ENCODE measurements at places on chromosomes 12 and 14. TPM values are rescaled to one million over a fixed set of nuclear protein-coding genes. Genes with fewer than 3 reads are reported as not detected.

- DNase-seq = no peak
Observed at GRCh38 chr14:50766338-50766886, 64.5 kb downstream of the NIN start.

DNA sequence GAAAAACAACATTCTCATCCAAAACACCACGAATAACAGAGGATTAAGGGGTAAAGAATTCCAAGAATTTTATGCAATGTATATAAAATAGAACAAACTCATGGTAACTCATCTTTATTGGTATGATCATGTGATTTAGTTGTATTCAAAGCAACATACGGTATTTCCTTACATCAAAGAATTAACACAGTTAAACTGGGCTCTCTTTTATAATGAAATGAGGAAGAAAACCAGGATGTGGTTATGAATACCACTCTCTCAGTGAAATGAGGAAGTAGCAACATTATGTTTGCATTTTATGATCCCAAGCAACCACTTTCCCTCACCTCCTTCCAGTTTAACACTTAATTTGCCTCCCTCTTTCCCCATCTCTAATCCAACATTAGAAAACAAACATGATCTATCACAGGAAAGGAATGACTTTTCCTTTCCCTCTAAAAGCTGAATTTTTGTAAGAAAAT lies 22.9 kb downstream of the SPTLC2 start:
- no peak for DNase-seq

DNA sequence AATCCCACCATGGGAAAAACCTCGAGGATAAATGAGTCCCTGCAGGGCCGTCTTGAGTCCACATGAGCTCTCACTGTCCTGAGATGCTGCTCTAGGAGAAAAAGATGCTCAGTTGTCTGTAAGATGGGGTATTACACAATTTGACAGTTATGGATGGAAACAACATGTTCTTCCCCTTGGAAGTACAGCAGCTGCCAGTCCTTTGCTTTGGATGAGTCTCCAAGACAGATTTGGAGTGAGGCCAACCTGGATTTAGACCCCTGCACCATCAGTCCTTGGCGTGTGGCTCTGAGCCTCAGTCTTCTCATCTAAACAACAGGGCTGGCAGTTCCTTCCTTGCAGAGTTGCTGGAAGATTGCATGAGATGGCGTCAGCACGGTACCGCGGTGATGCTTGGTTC lies 309.1 kb upstream of the FKBP4 start:
- DNase-seq = no peak

GRCh38 chr14:101237252-101237616 lies 324.1 kb upstream of the DIO3 start:
- DNase-seq = no peak

- no peak for DNase-seq
Observed at GRCh38 chr14:92565040-92565717, 51.6 kb downstream of the RIN3 start.

- no peak for DNase-seq
Observed at GRCh38 chr12:66945189-66945817, 266.4 kb upstream of the GRIP1 start.

DNA sequence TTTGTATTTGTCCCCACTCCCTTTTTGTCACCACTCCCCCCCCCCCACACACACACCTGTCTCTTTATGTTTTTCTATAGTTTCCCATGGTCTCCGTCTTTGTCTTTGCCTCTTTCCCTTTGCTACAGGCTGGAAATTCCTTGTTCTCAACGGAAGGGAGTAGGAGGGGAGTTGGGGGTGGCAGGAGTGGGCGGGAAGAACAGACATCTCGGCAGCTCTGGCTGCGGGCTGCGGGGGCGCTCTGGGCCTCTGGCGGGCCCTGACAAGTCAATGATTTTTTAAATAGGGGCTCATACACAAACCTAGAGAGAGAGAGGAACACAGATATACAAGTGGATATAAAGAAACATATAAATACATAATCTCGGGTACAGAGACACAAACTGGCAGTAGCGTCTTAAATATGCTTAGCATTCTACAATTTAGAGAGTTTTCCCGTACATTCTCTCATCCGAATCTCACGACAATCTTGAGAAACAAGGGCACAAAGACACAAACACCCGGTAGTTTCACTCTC lies 2.4 kb upstream of the NAB2 start:
- DNase-seq = no peak

DNA sequence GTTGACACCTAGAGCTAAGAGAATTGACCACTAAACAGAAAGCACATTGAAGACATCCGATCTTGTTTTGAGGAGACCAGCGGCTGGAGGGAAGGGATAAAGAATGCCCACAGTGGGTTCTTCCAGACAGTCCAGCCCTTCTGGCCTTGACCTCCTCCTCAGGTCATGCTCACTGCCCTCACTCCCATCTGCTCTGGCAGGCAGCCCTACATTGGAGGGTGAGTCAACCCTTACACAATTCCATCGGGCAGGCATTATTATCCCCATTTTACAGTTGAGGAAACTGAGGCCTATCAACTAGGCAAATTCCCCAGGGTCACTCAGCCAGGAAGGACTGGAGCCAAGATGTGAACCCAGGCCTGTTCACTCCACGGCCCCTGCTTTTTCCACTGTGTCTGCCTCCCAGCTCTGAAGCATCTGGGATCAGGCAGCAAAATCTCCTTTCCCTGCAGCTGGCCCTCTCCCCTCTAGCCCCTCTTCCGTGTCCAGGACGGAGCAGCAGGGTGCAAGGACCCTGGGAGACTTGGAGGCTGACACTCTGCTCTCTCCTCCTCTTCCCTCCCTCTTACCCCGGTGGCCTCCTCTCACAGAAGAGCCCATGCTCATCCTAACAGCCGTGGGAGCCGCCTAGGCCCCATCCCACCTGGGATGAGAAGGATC lies 5.3 kb downstream of the SCNN1A start:
- DNase-seq = no peak

- no peak for DNase-seq
Observed at GRCh38 chr12:74608231-74608775, 70.7 kb downstream of the ATXN7L3B start.

- DNase-seq = no peak
Observed at GRCh38 chr12:40650038-40650704, 42.1 kb upstream of the CNTN1 start.

GRCh38 chr12:91804533-91804932 lies 341.1 kb downstream of the BTG1 start:
- no peak for DNase-seq

- DNase-seq = no peak
Observed at GRCh38 chr14:99681101-99681831, 2.8 kb upstream of the CYP46A1 start.

GRCh38 chr14:24817212-24818057 lies 183.4 kb upstream of the GZMB start:
- DNase-seq = no peak

- DNase-seq = peak; percentile 8
Observed at GRCh38 chr14:80213602-80214001, 2.3 kb upstream of the DIO2 start.

DNA sequence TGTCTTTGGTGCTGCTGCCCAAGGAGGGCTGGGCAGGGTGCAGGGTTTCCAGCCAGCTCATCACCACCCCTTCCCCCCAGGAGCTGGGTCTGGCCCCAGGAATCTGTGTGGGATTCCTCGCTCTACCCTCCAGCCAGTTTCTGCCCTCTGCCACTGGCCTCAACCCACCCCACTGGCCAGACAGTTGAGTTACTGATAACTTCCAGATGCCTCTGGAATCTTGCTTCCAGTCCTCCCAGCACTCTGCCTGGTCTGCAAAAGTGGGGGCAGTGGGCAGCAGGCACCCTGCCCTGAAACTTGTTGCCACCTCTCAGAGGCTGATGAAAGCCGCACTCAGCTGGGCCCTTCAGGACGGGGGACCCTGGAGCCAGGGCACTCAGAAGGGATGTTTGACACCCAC lies 20.1 kb upstream of the TBX3 start:
- DNase-seq = no peak

GRCh38 chr12:111975161-111975931 lies 37.6 kb downstream of the TMEM116 start:
- DNase-seq = no peak

GRCh38 chr14:23436327-23437132 lies 1.1 kb upstream of the MYH7 start:
- no peak for DNase-seq

DNA sequence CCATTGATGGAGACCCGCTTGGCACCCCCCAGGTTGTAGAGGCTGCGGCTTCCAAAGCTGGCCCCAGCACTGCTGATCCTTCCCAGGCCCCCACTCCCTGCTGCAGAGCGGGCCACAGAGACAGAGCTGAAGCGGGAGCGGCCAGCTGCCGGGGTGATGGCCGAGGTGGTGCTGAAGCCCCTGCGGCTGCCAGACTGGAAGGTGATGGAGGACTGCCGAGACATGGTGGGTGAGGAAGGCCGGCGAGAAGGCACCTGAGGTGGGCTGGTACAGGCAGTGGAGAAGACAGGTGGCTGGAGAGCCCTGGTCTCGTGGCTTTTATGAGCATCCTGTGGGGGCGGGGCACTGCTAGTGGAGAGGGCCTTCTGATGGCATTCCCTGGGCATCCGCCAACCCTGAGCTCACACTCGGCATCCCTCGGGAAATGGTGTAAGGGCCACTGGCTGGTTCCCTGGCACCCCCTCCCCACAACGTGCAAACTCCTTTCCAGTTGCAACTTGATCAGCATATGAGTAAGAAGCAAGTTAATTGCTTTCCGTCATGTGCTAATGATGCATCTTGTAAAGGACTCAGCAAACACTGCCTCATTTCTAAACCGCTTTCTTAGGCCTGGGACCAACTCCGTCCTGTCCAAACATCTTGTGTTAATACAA lies at the start of gene KRT75:
TSS of gene KRT75 (minus strand) at position 291 of the 653 bp plus-strand sequence. CDS start at position 224, 67 bp downstream.
- DNase-seq = no peak

DNA sequence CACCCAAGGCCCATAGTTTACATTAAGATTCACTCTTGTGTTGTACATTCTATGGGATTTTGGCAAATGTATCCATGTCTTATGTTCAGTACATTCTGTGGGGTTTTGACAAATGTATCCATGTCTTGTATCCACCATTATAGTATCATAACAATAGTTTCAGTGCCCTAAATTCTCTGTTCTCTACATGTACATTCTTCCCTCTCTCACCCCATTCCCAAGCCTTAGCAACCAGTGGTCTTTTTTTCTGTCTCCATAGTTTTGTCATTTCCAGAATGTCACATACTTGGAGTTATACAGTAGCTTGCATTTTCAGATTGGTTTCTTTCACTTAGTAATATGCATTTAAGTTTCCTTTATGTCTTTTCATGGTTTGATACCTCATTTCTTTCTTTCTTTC lies 6.7 kb downstream of the TOGARAM1 start:
- DNase-seq = no peak

DNA sequence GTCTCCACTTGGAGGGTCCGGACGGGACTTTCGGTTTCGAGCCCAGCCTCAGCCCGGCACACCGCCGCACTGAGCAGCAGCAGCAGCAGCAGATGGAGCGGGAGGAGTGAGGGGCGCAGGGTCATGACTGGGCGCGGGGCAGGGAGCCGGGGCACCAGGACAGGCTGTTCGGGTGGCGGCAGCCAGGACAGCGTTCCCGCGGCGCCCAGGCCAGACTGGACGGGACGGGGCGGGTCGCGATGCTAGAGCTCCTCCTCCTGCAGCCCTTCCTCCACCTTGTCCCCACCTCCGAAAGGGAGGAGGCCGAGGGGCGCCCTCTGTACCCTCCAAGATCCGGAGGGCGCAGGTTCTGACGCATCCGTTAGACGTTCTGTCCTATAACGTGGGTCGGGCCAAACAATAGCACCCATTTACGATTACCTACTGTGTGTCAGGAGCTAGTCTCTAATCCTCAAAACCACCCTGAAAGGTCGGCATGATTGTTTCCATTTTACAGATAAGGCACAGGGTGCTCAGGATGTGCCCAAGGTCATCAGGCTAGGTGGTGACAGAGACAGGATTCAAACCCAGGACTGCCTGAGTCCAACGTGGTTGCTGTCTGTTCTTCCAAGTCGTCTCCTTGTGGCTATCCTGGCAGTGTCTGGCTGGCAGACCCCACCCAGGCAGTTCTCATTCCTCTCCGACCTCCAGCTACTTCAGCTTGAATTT lies at the start of gene FKBP11:
TSS of gene FKBP11 (minus strand) at position 189 of the 708 bp plus-strand sequence. CDS start at position 125, 64 bp downstream.
- peak; percentile 59 for DNase-seq

- no peak for DNase-seq
Observed at GRCh38 chr12:108305520-108305919, 33.6 kb downstream of the CMKLR1 start.

GRCh38 chr12:89305373-89305772 lies 46.9 kb downstream of the DUSP6 start:
- no peak for DNase-seq

DNA sequence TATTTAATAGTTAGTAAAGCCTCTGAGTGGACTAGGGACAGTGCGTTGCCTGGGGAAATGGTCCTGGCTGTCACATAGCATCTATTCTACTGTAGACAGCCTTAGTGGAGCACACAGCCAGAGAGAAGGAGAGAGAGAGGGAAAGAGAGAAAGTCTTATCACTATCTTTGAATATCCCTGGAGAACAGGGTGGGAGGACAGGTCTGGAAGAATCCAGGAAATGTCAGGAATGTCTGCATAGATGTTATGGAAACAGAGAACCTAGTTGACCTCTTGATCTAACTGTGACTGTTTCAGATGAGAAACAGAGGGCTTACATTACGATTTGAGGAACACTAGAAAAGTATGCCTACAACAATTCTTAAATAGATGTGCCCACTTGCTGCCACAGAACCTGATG lies 92.8 kb downstream of the SLC15A5 start:
- no peak for DNase-seq

DNA sequence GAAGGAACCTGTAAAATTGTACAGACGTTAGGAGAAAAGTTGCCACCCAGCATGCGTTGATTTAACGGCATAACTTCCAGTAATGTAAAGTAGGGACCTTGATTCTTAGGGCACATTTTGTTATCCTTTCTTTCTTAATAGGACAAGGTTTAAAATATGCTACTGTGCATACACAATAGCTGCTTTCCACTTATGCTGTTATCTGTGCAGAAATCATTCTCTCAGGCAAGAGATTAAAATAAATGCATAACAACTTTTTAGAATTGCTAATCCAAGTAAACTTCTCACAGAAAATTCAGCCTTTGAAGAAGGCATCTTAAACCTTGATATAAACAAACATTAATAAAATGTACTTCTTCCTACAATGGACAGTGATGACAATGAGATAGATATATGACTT lies 16.0 kb upstream of the PTCSC3 start:
- DNase-seq = no peak

DNA sequence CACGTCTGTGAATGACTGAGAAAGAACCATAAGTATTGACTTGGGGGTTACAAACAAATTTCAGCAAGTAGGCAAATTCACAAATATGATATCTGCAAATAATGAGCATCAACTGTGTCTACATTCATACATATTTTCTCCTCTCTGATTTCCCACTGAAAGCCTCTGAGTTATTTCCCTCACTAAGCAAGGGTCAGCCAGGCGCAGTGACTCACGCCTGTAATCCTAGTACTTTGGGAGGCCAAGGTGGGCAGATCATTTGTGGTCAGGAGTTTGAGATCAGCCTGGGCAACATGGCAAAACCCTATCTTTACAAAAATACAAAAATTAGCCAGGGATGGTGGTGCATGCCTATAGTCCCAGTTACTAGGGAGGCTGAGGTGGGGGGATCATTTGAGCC lies 80.8 kb downstream of the SLC25A21 start:
- no peak for DNase-seq

GRCh38 chr14:33563191-33563900 lies 387.5 kb downstream of the EGLN3 start:
- DNase-seq = no peak

Gene FGD4
- total RNA-seq = 0.66 TPM

Gene KRT83
- not detected for total RNA-seq

Gene KCNA1
- not detected for total RNA-seq

Gene KMT2D
- 110 TPM for total RNA-seq

Gene PGAM5
- 65.9 TPM for total RNA-seq

Gene MORN3
- total RNA-seq = 1.3 TPM

Gene CCDC196
- total RNA-seq = not detected

Gene EXOC3L4
- not detected for total RNA-seq

Gene ISCU
- 53.6 TPM for total RNA-seq

Gene TEX52
- 0.43 TPM for total RNA-seq

Gene DPPA3
- not detected for total RNA-seq
